ENCODE measurements at places on chromosomes 11 and 22.

DNA sequence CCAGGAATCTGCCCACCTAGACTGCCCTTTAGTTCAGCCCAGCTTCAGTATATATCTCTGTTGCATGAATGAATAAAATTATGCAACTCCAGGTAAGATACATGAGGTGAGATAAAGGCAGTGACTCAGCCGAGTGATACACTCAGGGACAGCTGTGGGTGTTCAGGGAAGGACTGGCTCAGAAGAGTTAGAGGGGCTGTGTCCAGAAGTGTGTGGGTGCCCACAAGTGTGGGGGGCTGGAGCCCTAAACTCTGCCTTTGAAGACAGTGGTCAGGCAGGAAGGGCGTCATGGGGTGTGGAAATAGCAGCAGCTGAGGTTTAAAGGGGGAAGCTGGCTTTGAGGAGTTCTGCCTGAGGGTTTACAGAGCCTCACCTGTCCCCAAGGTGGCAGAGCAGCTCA, 8.3 kb downstream of the FTH1 start:
- peaks cover 6% of the 10 kb centered on the region for H3K36me3 ChIP-seq
- H3K27me3 ChIP-seq, result no peaks in the 10 kb centered on the region
- no peak overlapping the region for H3K4me3 ChIP-seq
- H3K4me1 ChIP-seq, result peaks cover 4% of the 10 kb centered on the region

GRCh38 chr22:36433318-36434231, 45.8 kb upstream of the MYH9 start:
- H3K4me1 ChIP-seq, result peaks cover 23% of the 10 kb centered on the region
- H3K27ac ChIP-seq, result no peak overlapping the region
- DNase-seq, result no peak
- H3K4me3 ChIP-seq, result no peak overlapping the region

- DNase-seq, result no peak
- H3K27ac ChIP-seq, result no peak overlapping the region
- peaks cover 6% of the 10 kb centered on the region for H3K4me1 ChIP-seq
- H3K36me3 ChIP-seq, result no peaks in the 10 kb centered on the region
- no peak overlapping the region for H3K4me3 ChIP-seq
These were observed 1.8 kb downstream of the ALKBH8 start for GRCh38 chr11:107563702-107564101.

- no peaks in the 10 kb centered on the region for H3K4me1 ChIP-seq
- no peak for DNase-seq
- no peak overlapping the region for H3K27ac ChIP-seq
- H3K36me3 ChIP-seq, result no peaks in the 10 kb centered on the region
- no peak overlapping the region for H3K4me3 ChIP-seq
These were observed 146.6 kb downstream of the CSNK2A3 start for GRCh38 chr11:11206484-11206883.

Measured in H1 (cell line).